ENCODE measurements at places on chromosomes 1 and 21.

DNA sequence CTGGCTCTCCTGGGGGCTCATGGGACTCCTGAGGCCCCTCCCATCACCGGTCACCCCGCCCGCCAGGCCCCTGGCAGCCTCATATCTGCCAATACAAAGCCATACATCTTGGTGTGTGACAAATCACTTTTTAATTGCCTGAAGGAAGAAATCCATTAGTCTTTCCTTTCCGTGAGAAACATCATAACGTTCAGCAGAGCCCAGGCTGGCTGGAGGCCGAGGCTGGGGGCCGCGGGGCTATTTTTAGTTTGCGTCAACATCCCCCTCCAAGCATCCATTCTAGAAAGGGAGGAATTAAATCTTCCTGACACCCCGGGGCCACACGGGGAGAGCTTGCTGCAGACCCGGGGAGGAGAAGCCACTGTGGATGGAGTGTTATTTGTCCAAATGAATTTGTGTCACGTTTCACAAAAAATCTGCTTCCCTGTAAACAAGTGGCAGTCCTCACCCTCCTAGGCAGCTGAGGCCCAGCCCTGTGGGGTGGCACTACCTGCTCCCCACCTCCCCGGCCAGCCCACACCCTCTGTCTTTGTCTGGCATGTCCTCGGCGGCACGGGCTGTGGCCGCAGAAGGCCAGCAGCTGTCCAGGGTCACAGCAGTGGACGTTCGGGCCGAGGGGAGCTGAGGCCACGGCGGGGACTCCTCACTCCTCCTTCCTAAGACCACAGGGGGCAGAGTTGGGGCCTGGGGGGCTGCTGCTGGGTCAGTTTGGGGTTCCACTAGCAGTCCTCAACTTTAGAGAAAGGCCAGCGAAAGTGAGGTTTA lies 236.9 kb upstream of the VAMP3 start:
- DNase-seq, result peak; percentile 44

DNA sequence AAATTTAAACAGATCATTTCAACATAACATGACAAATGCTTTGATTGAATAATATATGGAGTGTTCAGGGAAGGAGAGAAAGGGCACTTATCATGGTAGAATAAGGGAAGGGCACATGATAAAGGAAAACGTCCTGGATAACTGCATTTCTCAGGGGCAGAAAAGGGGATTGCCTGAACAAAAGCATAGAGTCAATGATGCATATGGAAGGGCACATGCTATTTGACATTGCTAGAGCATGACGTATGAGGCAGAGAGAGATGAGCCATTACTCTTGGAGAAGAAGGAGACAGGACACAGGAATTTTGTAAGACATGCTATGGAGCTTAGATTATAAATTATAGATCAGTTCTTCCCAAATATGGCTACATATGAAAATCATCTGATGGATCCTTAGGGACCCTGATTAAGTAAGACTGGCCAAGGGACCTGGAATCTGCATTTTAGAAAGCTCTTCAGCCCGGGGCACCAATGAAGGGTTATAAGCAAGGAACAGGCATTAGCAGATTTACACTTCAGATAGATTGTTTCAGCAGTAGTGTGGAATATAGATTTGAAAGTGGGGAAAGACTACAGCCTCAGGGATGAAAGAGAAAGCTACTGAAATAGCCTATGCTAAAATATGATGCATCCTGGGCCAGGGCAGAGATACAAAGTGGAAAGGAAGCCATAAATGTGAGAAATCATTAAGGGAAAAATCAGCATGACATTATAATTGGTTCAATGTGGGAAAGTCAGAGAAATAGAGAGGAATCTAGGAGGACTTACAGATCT lies 21.3 kb downstream of the FMO2 start:
- DNase-seq, result no peak

- no peak for DNase-seq
Observed at GRCh38 chr1:109181085-109181806, 32.5 kb upstream of the SARS1 start.

DNA sequence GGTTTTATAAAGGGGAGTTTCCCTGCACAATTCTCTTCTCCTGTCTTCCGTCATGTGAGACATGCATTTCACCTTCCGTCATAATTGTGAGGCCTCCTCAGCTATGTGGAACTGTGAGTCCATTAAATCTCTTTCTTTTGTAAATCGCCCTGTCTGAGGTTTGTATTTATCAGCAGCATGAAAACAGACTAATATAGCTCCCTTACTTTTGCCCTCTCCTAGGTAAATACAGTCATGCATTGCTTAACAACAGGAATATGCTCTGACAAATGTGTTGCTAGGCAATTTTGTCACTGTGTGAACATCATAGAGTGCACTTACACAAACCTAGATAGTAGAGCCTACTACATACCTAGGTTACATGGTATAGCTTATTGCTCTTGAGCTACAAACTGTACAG lies 616.8 kb downstream of the RWDD3 start:
- no peak for DNase-seq

DNA sequence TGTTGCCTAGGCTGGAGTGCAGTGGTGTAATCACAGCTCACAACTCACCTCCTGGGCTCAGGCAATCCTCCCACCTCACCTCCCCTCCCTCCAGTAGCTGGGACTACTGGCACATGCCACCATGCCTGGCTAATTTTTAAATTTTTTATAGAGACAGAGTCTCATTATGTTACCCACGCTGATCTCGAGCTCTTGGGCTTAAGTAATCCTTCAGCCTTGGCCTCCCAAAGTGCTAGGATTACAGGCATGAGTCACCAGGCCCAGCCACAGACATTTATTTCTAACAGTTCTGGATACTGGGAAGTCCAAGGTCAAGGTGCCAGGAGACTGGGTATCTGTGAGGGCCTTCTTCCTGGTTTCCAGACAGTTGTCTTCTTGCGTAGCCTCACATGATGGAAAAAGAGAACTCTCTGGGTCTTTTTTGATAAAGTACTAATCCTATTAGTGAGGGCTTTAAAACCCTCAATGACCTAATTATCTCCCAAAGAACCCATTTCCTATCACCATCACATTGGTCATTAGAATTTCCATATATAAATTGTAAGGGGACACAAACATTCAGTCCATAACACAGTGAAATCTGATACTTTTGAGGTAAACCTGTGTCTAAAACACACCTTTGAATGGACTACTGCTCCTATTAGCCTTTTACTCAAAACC lies 67.9 kb downstream of the PHACTR4 start:
- peak; percentile 83 for DNase-seq

DNA sequence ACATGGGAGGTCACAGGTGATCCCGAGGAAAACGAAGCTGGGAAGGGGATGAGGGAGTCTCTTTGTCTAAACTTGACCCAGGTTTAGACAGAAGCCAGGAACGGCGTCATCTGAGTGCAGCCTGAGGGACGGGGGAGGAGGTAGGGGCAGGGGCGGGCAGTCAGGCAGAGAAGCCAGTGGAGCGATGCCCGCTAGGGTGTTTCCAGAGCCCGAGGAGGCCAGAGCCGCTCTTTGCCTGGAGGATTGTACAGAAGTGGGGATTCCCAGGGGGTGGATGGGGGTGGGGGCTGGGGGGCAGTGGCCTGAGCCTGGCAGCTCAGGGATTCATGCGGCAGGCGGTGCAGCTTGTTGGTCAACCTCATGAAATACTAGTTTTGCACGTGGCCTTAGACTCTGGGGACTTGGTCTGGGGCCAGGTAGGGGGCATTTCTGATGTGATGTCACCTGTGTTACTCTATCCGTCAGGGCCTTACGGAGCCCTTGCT lies 58.4 kb downstream of the VPS26C start:
- no peak for DNase-seq

DNA sequence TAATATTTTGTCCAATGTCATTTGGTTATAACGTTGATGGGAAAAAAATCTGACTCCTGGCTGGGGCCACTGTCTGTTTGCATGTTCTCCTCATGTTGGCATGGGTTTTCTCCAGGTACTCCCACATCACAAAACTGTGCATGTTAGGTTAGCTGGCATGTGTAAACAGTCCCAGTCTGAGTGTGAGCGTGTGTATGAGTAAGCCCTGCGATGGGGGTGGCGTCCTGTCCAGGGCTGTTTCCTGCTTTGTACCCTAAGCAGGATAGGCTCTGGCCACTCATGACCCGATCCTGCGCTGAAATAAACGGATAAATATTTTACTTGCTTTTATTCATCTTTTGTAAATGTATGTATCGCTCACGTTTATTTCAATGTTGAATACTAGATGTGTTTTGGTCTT lies 13.5 kb downstream of the EFCAB14 start:
- no peak for DNase-seq

DNA sequence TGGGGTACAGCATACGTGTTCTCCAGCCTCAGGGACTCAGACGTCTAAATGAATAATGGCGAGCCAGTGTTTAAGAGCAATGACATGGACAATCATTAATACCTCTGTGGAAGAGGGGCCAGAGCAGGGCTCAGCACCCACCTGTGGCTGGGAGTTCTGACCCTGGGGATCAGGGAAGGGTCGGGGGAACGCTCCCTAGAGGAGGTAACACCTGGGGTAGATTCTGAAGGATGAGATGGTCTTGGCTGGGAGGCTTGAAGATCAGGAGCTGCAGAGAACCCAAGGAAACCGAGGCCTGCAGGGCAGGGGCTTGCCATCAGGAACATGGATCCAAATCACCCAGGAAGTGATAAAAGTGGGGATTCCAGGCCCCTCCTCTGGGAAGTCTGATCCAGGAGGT lies 138.2 kb upstream of the RUNX3 start:
- DNase-seq, result no peak

GRCh38 chr21:44819283-44820243 lies 1.7 kb upstream of the SUMO3 start:
- no peak for DNase-seq

DNA sequence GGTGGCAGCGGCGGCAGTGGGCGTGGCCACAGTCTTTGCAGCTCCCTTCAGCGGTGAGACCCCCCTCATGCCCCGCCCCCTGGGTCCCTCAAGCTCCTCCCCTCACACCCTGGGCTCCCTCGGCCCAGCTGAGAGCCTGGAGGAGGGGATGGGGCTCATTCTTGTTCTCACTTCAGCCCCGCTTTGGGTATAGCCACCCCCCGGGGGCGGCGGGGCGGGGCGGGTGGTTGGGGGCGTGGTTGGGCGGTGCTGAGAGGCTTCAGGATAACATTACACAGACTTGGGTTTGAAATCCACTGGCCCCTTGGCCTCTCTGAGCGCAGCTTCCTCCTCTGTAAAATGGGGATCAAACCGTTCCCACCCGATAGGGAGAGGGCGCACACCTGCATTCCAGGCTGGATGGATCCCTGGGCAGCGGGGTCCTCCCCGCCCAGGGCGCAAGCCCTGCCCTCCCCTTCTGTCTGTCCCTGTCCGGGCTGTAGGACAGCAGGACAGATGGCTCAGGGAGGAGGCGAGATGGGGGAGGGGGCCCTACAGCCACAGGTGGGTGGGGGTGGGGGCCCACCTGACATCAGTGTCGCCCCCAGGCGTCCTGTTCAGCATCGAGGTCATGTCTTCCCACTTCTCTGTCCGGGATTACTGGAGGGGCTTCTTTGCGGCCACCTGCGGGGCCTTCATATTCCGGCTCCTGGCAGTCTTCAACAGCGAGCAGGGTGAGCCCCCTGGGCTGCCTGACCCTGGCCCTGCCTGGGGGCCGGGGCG lies 5.1 kb downstream of the CLCNKA start:
- peak; percentile 83 for DNase-seq

GRCh38 chr21:33880626-33881025 lies 35.0 kb downstream of the ATP5PO start:
- no peak for DNase-seq

DNA sequence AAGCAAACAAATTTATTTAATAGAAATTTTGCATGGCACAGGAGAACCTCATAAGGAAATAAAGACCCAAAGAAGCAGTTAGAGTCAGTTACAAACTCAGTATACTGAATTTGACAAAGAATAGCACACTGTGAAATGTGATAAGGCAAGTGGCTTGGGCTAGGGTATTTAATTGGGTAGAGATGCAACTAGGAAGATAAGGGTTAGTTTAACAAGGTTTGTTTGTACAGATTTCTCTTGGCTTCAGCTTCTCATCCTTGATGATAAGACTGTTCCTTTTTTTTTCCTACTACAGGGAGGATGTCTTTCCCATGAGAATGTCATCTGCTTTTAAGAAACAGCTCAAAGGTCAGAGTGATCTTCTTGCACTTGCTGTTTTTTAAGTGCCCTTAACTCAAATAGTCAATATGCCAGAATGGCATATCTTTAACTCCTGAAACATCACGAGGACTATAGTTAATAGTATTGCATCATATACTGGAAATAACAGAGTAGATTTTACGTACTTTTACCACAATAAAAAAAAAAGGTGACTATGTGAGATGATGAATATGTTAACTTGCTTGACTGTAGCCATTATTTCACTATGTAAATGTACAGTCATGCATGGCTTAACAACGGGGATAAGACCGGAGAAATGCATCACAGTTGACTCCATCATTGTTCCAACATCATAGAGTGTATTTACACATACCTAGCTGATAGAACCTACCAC lies 9.2 kb upstream of the TRAF3IP3 start:
- DNase-seq, result no peak

DNA sequence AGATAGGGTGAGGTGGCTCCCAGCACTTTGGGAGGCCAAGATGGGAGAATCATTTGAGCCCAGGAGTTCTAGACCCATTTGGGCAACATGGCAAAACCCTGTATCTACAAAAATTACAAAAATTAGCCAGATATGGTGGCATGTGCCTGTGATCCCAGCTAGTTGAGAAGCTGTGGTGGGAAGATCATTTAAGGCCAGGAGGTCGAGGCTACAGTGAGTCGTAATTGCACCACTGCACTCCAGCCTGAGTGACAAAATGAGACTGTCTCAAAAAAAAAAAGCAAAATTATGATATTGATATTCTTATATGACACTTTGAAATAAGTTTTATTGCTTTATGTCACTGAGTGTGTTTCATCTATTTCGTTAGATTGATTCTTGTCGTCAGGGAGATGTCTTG lies 7.4 kb downstream of the ACADM start:
- no peak for DNase-seq

DNA sequence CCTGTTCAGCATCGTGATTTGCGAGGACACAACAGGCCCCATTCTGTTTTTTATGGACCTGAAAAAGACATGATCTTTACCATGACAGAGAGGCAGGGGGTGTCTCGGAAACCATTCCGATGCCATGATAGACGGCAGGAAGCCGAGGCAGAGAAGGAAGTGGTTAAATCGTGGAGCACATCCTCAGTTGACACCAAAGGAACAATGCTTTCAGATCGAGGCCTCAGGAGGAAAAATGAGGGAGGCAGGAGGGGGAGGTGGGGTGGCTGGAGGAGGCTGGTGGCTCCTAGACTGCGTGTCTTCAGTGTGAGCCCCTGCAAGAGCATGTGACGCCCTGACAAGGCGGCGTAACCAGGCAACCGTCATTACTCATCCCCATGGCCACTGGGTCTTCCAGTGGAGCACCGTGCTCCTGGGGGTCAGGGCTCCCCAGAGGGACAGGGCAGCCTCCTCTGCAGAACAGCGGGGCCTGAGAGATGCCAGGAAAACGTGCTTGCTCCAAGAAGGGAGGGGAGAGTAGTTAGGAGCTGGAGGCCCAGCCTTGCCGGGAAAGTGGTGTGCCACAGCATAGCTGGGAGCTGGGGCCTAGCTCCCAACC lies 172.8 kb upstream of the TMEM51 start:
- DNase-seq, result no peak
